ENCODE measurements at places on chromosomes 16 and 17.

DNA sequence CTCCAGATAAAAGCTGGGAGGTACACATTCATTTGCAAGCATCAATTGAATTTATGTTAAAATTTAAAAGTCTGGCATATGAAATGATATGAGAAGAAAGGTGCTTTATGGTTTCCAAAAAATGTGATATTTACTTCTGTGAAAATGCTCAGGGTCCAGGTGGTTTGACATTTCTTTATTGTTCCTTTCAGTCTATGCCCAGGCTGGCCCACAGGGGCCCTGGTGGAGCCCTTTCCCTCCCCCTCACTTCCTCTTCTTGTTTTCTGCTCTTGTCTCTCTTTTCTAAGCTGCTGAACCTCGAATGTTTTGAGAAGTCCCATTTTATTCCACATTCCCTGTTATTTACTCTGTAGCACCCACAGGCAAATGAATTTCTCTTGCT lies 127.8 kb downstream of the HS3ST3B1 start:
- DNase-seq: peak; percentile 8

DNA sequence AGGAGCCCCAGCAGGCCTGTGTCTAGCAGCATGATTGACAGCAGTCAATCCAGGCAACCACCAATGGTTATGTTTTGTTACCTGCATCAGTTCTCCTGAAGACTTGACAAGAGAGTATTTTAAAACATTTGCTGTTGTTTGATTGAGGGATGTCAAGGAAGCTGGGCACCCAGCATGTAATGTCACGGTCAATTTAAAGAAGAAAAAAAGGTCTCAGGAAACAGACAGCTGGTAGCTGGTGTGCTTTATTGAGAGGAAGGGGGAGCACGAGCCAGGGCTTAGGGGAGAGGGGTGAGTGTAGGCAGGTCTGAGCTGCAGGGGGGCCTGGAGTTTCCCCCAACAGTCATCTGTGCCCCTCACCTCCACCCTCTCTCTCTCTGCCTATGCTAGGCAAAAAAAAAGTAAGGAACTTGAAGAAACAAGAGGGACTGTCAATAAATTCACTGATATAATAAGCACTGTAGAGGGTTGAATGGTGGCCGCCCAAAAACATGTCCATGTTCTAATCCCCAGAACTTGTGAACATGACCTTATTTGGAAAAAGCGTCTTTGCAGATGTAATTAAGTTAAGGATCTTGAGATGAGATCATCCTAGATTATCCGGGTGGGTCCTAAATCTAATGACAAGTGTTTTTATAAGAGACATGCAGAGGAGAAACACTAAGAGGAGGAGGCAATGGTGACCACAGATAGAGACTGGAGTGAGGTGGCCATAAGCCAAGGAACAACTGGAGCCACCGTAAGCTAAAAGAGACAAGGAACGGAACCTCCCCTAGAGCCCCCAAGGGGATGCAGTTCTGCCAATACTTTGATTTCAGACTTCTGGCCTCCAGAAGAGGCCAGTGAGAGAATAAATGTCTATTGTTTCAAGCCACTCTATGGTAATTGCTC lies 14.5 kb downstream of the TSPOAP1 start:
- DNase-seq: no peak

- DNase-seq: no peak
Observed at GRCh38 chr16:25523183-25523582, 168.6 kb upstream of the HS3ST4 start.

DNA sequence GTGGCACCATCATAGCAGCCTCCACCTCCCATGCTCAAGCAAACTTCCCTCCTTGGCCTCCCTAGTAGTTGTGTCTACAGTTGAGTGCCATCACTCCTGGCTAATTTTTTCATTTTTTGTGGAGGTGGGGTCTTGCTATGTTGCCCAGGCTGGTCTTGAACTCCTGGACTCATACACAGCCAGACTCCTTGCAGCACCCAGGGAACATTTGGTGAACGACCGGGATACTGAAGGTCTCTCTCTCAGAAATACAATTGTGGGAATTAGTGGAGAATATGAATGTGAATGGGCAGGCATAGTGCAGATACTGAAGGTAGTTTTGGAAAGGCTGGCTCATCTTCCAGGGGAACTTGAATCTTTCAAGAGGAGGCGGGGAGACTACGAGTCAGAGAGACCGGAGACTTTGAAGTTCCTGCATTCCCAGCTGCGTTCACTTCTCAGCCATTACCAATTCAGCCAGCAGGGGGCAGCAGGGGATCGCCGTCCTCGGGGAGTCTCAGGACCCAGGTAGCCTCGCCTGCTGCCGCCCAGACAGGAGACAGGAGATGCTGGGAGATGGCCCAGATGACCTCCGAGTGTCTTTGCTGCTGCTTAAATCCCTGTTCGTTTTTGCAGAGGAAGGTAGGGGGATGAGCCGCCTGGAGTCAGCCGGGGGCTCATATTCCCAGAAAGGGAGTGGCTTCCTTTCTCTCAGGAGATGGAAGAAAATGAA lies 68.6 kb downstream of the HAPSTR1 start:
- no peak for DNase-seq

GRCh38 chr16:11495066-11495407 lies 91.7 kb downstream of the LITAF start:
- no peak for DNase-seq

DNA sequence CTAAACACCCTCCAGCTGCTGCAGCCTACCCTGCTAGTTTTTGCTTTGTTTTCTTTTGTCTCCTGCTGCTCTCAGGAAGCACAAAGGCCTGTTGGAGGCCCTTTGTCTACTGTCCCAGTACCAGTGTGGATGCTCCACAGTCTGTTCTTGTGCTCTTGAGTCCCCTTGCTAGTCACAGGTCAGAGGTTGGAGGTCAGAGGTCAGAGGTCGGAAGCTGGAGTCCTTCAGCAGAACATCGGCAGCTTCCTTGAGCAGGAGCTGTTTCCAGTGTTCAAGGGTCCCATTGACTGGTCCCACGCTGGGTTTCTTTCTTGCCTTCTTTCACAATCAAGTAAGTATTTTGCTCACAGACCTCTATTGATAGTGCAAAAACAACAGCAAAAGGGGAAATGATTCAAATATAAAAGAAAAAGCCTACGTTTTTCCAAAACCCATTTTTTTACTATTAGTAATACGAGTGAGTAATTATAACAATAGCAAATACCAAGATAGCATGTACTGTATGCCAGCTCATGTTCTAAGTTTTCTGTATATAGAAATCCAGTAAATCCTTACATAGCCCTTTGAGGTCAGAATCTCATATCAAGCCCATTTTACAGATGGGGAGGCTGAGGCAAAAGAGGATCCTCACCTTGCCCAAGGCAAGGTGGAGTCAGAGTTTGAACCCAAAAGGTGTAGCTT lies 10.9 kb upstream of the IL34 start:
- no peak for DNase-seq

DNA sequence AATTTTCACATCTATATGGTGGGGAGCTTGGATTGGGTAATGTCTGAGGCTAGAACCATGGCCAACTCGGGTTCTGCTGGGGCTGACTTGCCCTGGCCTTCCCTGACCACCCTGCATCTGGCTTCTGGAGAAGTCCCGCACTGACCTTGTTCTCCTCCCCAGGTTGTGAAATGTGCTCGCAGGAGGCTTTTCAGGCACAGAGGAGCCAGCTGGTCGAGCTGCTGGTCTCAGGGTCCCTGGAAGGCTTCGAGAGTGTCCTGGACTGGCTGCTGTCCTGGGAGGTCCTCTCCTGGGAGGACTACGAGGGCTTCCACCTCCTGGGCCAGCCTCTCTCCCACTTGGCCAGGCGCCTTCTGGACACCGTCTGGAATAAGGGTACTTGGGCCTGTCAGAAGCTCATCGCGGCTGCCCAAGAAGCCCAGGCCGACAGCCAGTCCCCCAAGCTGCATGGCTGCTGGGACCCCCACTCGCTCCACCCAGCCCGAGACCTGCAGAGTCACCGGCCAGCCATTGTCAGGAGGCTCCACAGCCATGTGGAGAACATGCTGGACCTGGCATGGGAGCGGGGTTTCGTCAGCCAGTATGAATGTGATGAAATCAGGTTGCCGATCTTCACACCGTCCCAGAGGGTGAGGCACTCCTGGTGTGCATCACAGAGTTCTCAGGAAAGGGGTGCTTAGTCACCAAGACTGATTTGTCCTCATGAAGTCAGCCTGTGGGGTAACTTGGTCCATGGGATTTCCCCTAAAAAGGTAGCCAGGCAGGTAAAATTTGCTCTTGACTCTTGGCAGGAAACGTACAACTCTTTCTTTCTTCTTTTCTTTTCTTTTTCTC lies 6.1 kb downstream of the NOD2 start:
- DNase-seq: no peak

GRCh38 chr16:84754353-84754856 lies 54.6 kb downstream of the USP10 start:
- DNase-seq: peak; percentile 8

GRCh38 chr16:68468842-68469241 lies 20.5 kb upstream of the SMPD3 start:
- no peak for DNase-seq

- no peak for DNase-seq
Observed at GRCh38 chr16:31880322-31880979, 6.8 kb downstream of the ZNF267 start.

DNA sequence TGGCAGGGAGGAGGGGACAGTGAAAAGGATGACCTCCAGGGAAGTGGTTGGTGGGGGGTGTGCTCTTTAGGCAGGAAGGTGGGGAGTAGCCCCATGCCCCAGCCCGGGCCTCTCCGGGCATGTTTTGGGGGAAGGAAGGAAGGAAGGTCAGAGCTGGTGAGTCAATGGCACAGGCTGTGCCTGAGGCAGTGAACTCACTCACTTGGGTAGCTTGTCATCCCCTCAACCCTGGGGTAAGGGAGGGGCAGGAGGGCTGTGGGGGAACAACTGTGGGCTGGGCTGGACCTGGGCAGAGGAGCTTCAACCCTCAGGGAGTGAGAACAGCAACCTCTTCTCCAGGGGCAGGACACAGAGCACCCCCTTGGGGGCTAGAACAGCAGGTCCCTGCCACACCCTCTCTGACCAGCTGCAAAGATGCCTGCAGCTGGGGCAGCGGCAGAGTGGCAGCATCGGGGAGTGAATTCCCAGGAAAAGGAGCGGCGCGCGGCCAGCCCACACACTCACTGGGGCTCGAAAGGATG lies 6.3 kb downstream of the CSF3 start:
- DNase-seq: no peak

- no peak for DNase-seq
Observed at GRCh38 chr17:72826602-72827001, 265.9 kb downstream of the SLC39A11 start.

- DNase-seq: no peak
Observed at GRCh38 chr16:59259074-59259949, 525.2 kb upstream of the GOT2 start.

DNA sequence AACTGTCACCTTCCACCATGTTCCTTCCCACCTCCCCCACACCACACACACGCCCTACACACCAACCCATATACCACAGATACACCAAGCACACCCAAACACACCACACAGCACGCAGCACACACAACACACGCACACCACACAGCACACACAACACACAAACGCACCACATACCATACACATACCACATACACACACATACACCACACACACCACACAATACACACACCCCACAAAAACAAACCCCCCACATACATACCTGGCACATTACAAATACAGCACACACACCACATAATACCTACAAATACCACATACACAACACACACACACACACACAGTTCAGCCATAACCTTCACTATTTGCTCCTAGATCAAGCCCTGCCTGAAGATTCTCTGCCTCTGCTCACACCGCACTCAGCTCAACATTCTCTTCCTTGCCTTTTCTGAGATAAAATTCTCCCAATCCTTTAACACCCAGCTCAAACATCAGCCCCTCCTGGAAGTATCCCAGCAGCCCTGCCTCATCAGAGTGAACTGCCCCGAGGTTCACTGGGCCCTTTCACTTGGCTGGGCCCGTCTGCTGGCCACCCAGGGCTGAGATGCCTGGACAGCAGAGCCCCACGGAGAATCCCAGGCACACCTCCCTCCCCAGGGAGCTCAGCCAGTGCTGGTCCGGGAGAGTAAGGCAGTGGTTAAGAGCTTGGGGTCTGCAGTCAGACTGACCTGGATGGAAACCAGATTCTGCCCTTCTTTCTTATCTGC lies 31.9 kb upstream of the CPNE2 start:
- DNase-seq: no peak

DNA sequence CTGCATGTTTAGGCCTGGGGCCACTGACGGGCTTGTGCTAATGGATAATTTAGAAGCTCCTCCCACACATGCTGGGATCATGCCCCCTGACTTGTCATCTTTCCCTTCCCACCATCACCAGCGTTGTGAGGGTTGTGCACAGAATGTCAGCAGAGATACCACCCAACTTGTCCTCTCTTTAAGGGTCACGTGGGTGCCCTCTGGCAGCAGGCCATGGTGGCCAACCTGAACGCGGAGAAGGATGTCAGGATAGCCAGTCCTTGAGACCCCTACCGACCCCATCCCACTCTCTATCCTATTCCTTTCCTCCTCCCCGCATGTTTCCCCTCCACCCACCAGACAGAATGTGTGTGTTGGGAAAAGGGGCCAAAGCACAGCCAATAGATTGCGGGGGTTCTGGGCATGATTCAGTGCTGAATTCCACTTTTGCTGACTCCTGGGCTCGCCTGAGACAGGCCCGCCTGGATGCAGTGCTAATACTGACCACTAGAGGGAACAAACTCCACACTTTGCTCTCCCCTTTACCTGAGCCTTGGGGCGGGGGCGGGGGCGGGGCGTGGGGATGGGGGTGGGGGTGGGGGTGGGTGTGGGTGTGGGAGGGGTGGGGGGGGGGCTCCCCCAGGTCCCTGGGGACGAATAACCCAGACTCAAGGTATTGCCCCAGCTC lies at the start of gene GH2:
Gene GH2 (minus strand): TSS at position 10 of the 667 bp plus-strand sequence. CDS start 143 bp downstream, outside the sequence.
- peak; percentile 17 for DNase-seq

DNA sequence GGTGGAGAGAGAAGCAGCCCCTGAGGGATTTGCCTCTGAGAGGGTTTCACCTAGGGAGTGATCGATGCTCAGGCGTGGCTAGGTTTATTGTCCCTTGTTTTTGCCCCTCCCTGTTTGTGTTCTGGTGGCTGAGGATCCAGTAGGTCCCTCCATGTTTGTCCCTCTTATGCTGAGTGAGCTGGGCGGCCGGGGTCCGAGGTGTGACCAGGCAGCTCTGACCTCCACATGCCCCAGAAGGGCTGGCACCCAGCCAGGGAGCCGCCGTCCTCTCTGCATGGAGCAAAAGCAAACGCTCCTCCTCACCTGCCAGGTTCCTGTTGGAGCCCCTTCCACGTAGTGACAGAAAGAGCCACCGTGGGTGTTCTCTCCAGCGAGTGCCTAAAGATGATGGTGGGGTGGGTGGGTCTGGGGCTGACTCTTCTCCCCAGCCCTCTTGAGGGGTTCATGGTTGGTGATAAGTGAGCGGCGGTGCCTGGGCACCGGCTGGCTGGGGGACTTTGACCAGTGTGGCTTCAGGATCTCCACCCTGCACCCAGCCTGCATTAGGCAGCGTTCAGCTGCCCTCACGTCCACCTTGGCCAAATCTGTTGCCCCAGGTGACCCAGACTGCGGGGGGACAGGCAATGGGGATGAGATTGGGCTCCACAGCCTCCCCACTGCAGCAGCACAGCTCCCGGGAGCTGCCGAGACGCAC lies 14.1 kb upstream of the NUDT16L1 start:
- DNase-seq: no peak

- DNase-seq: no peak
Observed at GRCh38 chr17:44793885-44794842, 35.4 kb downstream of the ADAM11 start.

- no peak for DNase-seq
Observed at GRCh38 chr17:1787301-1787902, 25.5 kb downstream of the SERPINF1 start.

All from stimulated activated CD8-positive, alpha-beta memory T cell treated with anti-CD3 and anti-CD28 coated beads, Interleukin-2, amount 100 ng/mL, for 1 hour (primary cell).